ENCODE measurements at places on chromosomes 2 and 18.

DNA sequence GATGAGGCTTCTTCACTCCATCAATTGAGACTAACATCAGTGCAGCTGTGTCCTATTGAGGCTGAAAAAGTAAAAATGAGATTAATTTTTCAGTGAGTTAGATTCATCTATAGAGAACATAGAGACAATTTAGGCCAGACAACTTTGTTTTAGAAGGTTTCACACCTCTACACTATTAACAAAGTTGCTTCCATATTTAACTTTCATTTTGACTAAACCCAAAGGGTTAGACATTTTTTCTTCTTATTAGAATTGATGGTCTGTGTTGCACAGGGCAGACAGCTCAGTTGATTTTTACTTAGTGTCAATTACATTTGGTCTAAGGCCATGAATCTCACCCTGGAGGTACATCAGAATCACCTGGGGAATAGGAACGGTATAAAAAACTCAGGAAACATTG is 130.2 kb upstream of the NXPH2 start:
- no peak for DNase-seq

DNA sequence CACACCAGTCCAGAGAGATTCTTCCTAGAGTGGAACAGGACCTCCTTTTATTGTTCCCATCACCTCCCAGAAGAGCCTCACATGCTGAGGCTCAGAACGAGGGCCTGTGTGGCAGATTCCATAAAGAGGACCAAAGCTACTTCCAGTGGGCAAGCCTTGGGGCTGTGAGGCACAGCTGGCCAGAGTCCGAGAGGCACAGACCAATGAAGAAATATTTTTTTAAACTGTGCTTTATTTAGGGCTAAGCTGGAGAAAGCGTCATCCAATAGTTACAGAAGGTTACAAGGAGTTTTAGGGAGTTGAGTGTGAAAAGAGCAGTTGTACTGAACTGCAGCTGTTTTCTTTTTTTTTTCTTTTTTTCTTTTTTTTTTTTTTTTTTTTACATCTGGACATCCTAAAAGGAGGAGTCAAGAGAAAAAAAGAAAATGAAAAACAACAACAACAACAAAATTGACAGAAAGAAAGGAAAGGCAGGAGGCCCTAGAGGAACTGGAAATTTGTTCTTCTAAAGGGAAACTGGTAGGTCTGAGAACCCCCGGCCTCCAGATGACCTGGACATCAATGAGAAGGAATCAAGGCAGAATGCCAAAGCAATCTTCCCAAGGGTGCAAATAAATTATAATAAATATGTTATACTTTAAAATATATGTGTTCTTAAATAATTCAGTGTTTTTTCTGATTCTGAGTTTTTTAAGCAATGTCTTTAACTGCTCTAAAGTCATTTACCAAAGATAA is 322.6 kb downstream of the CELF4 start:
- no peak for DNase-seq

DNA sequence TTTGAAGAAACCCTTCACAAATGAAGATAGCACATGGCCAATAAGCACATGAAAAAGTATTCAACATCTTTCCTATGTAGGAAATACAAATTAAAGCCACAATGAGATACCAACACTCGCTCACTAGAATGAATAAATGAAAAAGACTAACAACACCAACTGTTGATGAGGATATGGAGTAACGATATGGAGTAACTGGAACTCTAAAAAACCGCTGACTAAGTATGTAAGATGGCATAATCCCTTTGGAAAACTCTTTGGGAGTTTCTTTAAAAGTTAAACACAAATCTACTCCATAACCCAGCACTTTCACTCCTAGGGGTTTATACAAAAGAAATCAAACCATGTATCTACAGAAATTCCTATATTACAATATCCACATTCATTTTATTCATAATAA is 220.5 kb downstream of the AFF3 start:
- DNase-seq = no peak

DNA sequence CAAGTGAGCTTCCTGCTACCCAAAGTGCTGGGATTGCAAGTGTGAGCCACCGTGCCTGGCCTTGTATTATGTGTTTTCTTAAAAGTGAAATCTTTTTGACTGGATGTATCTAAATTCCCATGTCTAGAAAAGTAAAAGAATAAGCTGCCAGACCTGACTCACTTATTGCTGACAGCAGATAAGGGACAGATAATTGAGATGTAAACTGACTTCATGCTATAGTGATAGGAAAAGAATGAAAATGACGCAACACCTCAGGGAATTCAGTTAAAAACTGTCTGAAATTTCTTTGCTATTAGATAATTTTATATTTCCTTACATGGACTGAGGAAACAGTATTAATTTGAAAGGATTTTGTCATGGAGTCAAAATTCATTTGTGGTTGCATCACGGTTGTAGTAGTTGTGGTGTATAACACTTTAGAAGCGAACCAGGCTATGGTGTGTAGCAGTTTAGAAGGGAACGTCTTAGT is 19.4 kb downstream of the TTC27 start:
- DNase-seq = peak; percentile 13

DNA sequence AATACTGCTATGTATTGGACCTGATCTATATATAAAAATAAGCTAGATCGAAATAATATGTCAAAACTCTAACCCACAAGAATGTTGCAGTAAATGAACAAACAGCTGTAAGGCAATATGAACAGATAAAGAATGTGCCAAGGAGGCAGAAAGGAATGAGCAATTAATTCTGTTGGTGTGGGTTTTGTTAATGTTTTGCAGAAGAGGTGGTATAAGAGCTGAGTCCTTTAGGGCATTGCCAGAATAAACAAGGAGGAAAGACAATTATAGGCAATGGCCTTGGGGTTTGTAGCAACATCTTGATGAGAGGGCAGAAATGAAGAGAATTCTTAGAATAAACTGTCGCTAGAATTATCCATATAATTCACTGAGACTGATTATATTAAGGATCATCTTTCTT is 240.9 kb upstream of the GULP1 start:
- DNase-seq = peak; percentile 78

DNA sequence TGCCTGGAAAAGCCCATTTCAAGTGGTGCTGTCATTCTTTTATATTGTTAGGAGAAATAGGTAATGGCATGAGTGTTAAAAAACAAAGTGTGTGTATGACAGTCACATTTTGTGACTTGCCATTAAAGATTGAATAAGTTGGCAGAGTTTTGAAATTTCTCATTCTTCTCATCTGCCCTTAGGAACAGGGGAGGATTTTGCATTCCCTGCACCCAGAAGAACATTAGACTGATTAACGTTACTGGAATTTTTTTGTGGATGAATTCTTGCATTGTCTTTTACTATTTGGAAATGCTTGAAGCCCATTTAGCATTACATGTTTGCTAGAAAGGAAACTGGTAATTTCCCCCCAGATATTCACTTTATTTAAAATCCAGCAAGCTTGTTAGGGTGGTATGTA is 162.2 kb downstream of the BABAM2 start:
- peak; percentile 61 for DNase-seq

All from LHCN-M2 (cell line).